ENCODE measurements at places on chromosomes 1 and 21. TPM values are rescaled to one million over a fixed set of nuclear protein-coding genes. Genes with fewer than 3 reads are reported as not detected.

- peak; percentile 59 for DNase-seq
Measured at GRCh38 chr1:234583755-234584419, 26.1 kb downstream of the IRF2BP2 start.

DNA sequence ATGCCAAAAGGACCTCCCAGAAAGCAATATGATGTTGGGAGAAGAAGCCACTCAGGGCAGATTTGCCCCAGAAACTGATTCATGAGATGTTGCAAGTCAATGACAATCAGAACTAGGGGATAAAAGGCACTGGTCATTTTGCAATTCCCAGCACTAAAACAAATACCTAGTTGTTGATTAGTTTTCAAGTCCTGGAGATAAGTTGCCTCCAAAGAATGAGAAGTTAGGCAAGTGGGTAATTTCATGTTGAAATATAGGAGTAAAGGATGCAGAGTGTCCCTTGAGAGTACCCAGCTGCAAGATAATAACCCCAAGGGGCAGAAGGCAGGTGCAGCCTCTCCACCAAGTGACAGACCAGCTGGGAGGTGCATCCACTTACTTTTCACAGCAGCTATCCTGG is 363.6 kb downstream of the PBX1 start:
- DNase-seq: no peak

The RGS13 gene
- 0.12 TPM for total RNA-seq

- DNase-seq: no peak
Measured at GRCh38 chr21:28959367-28960099, 33.1 kb downstream of the LTN1 start.

- DNase-seq: no peak
Measured at GRCh38 chr1:151846062-151846568, 6.5 kb upstream of the C2CD4D start.

The GBP4 gene
- 78.6 TPM for total RNA-seq

The SPATA17 gene
- total RNA-seq: not detected

GRCh38 chr1:109933856-109934711 is 23.4 kb downstream of the CSF1 start:
- peak; percentile 68 for DNase-seq

GRCh38 chr1:159408862-159409400 is 23.1 kb upstream of the OR10J4 start:
- DNase-seq: no peak

DNA sequence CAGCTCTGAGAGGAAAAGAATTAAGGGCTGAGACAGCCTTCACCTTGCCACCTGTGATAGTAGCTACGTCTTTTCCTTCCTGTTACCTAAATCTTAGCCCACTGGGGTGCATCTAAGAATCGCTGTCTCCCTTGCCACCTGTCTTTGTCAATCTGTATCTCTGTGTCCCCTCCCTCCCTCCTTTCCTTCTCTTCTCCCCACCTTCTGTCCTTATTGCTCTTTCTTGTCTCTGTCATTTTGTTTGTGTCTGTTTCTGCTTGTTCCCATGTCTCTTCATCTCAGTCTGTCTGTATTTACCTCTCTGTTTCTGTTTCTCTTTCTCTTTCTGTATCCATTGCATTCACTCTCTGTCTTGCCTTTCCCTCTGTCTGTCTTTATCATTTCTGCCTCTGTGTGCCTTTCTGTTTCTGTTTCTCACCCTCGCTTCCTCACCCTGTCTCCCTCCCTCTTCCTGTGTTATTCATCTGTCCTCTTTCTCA is 30.2 kb downstream of the SLC22A15 start:
- no peak for DNase-seq

The TEX38 gene
- not detected for total RNA-seq

The PGLYRP4 gene
- not detected for total RNA-seq

GRCh38 chr1:59898927-59899326 is 27.6 kb downstream of the CYP2J2 start:
- no peak for DNase-seq

The REG4 gene
- total RNA-seq: 1.8 TPM

The THBS3 gene
- 14.3 TPM for total RNA-seq

DNA sequence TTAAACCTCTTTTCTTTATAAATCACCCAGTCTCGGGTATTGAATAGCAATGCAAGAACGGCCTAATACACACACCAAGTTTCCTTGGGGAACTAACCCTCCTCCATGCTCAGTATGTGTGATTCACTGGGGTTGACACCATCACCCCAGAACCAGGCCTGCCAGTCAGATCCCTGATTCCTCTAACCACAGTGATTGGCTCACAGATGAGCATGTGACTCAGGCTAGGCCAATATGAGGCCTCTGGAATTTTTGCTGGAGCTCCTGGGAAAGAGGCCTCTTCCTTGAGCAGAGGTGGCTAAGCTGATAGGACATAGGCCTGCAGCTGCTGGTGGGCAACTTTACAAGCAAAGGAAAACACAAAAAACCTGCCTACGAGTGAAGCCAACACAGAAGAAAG is 74.7 kb upstream of the ZBTB40 start:
- DNase-seq: no peak

GRCh38 chr1:200262326-200262965 is 147.4 kb downstream of the ZNF281 start:
- peak; percentile 70 for DNase-seq

The VWA5B1 gene
- total RNA-seq: not detected

The PCAT6 gene
- 0.94 TPM for total RNA-seq

GRCh38 chr1:62687421-62687902 is 724 bp downstream of the DOCK7 start:
- peak; percentile 42 for DNase-seq

DNA sequence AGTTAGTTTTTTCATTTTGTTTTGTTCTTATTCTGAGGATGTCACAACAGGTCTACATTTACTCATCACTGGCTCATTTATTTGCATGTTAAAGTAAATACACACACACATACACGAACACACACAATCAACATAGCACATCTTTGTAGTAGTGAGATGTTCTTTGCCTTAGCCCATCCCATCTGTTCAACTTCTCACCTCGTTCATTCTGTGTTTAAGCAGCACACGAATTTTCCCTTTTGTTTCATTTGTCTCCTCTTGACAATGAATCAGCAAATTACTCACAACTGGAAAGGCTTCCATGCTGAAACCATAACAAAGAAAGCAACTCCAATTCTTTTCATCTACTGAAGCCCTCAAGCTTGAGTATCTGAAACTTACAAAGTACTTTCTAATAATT is 133.3 kb upstream of the CHRM3 start:
- no peak for DNase-seq

DNA sequence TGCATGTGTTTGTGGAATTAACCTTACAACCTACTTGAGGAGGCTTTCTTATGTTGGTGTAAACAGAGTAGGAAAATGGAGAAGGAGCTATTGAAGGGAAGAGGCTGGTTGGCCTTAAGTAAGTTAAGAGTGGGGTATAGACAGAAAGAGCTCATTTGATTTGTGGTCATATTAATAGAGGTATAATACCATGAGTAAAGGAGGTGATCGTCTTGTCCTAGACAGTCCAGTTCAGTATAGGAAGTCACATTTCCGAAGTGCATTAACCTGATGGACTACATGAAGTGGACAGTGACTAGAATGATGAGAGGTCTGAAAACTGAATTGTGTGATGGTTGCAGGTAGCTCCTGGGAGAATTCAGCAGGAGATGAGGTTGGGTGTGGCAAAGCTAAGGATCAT is 215.4 kb upstream of the ZC3H12A start:
- DNase-seq: no peak

- DNase-seq: no peak
Measured at GRCh38 chr1:147579532-147579931, 38.2 kb downstream of the BCL9 start.

DNA sequence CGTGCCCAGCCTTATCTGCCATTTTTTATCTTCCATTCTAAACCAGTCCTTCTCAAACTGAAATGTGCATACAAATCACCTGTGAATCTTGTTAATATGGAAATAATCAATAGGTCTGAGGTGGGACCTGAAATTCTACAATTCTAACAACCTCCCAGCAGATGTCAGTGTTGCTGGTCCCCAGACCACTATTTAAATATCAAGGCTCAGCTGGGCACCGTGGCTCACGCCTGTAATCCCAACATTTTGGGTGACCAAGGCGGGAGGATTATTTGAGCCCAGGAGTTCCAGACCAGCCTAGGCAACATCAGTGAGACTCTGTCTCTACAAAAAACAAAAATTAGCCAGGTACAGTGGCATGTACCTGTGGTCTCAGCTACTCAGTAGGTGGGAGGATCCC is 4.1 kb downstream of the UQCRHL start:
- no peak for DNase-seq

The FCRL5 gene
- not detected for total RNA-seq

DNA sequence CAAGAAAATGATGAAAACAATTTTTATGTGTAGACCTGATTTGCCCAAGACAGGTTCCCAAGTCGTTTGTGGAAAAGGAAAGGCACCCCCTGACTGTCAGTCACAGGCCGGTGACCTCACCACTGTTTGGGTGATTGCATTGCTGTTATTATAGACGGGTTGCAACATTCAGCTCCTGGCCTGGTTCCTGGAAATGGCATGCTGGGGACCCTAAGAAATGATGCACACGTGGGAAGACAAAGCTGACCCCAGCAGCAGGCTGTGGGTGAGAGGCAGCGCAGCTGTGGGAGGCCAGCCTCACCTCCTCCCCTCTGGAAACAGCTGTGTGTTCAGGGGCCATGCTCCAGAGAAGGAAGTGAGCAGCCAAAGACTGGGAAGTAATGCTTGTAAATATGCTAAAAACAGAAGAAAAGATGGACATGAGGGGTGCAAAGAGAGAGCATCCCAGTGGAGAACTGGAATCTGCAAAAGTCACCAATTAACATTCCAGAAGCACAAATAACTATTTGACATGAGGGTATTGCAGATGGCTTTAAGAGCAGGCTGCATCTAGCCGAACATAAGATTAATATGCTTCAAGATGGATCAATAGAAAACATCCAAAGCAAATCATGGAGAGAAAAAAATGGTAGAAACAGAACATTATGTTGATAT is 23.4 kb upstream of the ABCG1 start:
- no peak for DNase-seq

DNA sequence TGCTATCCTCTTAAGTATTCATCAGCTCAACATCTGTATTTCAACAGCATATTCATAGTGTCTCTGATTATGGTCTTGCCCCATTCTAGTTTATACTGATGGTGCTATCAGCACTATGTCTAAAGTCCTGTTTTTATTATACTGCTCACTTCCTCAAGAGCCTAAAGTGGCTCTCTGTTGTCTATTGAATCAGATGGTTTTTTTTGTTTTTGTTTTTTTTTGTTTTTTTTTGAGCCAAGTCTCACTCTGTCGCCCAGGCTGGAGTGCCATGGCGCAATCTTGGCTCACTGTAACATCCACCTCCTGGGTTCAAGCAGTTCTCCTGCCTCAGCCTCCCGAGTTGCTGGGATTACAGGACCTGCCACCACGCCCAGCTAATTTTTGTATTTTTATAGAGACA is 6.1 kb downstream of the STX12 start:
- DNase-seq: no peak

The FAM131C gene
- total RNA-seq: 0.91 TPM

The RIMKLA gene
- 1.5 TPM for total RNA-seq

- no peak for DNase-seq
Measured at GRCh38 chr1:157551694-157552693, at the start of gene FCRL5. TSS of gene FCRL5 (minus strand) at chr1:157552515. CDS start at chr1:157552362, 153 bp downstream.

DNA sequence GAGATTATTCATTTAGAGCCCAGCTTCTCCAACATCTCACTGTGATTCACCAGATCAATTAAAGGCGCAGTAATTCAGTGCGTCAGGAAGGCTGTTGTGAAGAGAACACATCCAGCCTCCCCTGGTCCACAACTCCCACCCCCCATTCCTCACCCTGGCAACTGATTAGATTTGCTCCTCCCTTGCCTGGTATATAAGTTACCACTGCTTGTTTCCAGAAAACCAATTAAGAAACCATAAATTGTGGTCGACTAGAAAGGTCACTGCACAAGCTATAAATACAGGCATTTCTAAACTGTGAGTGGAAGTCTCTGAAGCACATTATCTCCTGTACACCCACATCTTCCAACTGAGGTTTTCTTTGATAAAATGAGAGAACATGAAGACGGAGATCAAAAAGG is 41.9 kb downstream of the FAM163A start:
- DNase-seq: no peak

DNA sequence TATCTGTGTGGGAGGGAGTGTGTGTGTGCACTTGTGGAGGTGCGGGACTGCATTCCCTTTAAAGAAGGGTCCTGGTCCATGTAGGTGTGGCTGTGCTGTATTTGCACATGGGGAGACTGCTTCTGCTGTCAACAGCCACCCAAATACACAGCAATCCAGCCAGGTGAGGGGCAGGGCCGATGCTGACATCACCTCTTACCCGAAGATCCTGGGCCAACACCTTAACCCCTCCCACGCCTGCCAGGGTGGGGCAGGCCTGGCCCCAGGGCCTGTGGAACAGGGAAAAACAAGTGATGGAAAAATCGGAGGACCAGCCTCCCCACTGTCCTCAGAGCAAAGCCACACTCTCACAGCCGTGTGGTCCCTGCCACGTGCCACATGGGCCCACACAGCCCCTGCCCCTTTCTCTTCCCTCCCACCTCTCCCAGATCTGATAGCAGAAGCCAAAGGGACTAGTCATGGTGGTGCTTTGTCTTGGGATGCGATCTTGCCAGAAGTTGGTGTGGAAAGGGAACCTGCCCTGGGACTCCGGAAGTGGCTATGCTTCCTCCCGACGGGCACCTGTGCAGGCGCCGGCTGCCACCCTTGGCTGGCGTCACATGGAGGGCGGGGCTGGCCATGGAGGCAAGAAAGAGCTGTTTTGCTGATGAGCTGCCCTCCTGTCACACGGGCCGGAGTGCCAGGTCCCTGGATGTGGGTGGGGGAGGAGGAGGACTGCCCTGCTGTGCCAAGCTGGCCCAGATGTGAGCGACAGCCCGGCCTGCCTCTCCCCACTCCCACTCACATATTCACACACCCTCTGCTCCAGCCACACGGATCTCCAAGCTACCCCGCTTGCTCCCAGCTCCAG is 7.8 kb upstream of the CASZ1 start:
- no peak for DNase-seq

The RGSL1 gene
- total RNA-seq: not detected

GRCh38 chr1:197268012-197268411 is at the start of gene CRB1:
TSS of gene CRB1 (plus strand) at chr1:197268252. CDS start at chr1:197268413, 161 bp downstream.
- no peak for DNase-seq

The CD5L gene
- not detected for total RNA-seq

DNA sequence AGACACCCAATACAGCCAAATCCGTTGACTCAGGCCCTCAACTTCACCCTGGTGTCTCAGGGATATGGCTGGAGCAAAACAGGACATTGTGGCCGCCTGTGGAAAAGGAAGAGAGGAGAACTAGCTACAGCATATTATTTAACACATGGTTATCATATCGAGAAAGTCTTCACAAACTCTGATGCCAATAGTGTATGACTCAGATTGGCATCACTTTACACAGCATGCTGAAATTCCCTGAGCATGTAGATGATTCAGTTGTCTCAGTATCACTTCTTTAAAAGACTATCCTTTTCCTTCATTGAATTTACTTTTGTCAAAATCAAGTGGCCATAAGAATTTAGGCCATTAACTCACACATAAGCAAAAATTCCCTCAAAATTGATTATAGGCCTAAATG is 20.1 kb downstream of the HSD3B2 start:
- DNase-seq: no peak

- DNase-seq: no peak
Measured at GRCh38 chr1:244077473-244078220, 26.6 kb downstream of the ZBTB18 start.
